ENCODE measurements at places on chromosomes 11 and 22.
A peak's percentile ranks its signal among the peaks of the same experiment; 100 is the strongest.

DNA sequence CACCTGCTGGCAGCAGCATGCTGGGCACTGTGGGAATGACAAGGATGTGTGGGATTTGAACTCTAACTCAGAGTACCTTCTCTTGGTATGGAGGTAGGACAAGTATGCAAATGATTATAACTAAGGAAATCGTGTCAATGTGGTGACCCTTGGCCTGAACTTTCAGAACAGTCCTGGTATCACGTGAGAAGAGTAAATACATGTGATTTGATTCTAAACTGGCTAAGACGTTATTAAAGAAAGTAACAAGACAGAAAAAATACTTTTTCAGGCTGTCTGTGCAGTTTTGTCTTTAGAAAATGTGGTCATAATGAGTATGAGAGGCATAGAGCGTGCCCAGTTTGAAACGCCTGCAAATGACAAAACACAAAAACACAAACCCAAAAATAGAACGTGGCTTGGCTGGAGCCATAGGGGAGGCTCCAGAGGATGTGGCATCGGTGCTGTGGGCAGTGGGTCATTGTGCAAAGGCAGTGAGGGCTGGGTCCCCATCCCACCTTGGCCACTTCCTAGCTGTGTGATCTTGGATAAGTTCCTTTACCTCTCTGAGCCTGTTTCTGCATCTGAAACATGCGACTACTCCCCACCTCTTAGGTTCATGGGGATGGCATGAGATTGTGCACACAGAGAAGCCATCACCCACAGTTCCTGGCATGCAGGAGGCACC lies 18.4 kb upstream of the IL2RB start:
- DNase-seq, result peak; percentile 3

GRCh38 chr22:25950111-25950510 lies 208.1 kb downstream of the MYO18B start:
- no peak for DNase-seq

DNA sequence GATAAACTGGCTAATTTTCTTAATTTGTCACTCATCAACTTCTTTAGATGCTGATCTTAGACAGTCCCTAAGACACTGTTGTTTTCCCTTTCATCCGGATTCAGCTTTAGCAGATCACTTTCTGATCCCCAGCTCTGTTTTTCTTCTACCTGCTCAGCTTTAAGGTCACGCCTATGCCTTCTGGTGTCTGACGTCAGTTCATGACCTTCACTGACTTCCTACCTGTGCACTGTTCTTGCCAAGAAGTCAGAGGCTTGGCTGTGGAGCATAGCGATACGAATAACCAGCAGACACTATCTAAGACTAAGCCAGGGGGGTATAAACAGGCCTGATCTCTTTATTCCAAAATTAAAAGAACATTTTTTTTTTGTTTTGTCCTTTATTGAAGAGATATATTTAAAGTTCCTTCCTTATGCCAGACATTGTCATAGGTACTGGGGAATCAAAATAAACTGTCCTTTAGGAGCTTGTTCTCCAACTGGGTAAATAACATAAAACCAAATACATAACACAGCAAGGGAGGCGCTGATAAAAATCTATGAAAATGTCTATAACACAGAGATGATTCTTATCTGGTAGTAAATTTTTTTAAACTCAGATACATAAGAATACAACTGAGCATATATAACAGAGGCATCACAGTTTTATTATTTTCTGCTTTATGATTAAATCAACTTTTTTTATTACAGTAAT lies 352.2 kb upstream of the CTSC start:
- no peak for DNase-seq

GRCh38 chr11:16788141-16789062 lies 50.0 kb downstream of the C11orf58 start:
- peak; percentile 85 for DNase-seq

GRCh38 chr22:50571264-50572175 lies 6.7 kb downstream of the CPT1B start:
- no peak for DNase-seq
